NCI-H1417 treated with DMSO at 0.1 percent for 48 hours (cell line): ENCODE measurements at places on chromosomes 7 and 10.
A peak's percentile ranks its signal among the peaks of the same experiment; 100 is the strongest.

GRCh38 chr10:80509108-80509402 lies 28.6 kb upstream of the SH2D4B start:
- DNase-seq, result no peak

DNA sequence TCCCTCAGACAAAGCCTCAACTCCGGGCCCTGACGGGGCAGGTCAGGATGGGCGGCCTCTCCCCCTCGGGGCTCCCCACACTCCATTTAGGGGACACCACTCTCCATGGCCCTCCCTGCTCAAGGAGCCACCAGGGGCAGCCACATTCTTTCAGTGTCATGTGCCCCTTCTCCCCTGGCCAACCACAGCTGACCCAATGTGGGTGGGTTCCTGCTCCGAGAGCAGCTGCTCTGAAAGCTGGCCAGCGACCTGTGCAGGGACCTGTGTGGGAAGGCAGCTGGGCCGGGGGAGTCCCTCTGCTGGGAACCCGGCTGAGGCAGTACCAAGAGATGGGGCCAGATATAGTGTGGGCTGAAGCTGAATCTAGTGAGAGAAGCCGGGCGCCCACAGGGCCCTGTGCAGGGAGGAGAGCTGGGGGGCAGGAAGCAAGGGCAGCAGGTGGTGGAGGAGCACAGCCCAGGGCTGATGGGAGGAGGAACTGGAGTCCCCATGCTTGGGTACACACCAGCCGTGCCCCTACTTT lies 40.6 kb upstream of the NPFFR1 start:
- no peak for DNase-seq

DNA sequence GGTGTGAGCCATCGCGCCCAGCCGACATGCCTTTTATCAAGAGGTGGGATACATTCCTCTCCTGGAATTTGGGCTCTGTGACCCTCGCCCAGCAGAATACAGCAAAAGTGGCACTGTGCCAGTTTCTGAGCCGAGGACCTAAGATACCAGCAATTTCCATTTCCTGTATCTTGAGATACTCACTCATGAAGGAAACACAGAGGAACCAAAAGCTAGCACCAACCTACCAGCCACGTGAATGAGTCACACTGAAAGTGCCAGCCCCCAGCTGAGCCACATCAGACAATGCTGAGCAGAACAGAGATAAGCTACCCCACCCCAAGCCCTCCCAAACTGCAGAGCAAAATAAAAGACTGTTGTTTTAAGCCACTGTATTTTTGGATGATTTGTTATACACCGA lies 56.3 kb downstream of the CACUL1 start:
- no peak for DNase-seq

DNA sequence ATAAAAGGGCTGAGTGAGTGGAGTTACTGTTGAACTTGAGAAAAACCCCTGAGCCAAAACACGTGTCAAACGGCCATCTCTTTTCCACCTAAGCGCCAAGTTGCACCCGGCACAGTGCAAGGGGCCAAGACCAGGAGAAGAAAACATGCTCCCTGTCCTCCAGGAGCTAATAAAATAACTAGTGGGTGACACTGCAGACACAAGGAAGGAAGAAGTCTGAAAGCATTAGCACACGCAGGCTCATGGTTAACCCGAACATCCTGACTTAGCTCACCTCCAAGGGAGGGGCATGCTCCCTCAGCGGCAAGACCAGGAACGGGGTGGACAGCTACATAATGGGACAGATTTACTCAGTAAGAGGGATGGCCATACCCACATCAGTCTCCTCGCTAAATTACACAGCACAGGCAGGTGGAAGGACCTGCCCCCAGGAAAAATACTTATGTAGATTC lies 65.0 kb downstream of the PIP4K2A start:
- no peak for DNase-seq

- DNase-seq, result peak; percentile 94
Measured at GRCh38 chr7:79880312-79880711, 254.3 kb upstream of the GNAI1 start.

DNA sequence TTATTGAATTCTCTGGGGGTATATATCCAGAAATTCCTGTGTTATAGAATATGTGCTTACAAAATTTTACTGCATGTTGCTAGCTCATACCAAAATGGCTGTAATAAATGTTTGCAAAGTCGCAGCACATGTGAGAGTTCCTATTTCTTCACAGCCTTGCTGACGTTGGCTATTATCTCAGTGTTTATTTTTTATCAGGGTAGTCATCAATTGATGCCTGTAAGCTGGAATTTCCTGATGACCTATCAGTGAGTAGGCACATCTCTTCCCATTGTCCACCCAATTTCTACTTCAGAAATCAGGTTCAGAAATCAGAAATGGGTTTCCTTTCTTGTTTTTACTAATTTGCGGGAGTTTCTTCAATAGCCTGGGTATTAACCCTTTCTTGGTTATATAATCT lies 268.1 kb upstream of the FZD8 start:
- no peak for DNase-seq

DNA sequence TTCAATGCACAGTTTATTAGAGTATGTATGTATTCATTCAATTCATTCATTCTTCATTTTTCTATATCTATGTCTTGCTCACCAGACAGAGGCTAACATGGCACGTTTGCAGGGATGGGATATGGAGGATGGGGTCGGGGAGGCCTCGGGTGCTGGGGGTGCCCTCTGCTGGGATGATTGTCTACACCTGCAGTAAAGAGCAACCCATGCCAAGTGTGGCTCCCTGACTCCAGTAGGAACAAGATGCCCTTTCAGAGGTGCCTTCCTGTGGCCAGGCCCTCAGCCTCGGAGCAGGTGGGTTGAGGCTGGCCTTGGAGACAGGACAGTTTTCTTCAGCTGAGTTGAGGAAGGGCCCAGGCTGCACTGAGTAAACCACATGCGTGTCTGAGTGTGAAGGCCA lies 157.2 kb downstream of the SH2D4B start:
- DNase-seq, result no peak

DNA sequence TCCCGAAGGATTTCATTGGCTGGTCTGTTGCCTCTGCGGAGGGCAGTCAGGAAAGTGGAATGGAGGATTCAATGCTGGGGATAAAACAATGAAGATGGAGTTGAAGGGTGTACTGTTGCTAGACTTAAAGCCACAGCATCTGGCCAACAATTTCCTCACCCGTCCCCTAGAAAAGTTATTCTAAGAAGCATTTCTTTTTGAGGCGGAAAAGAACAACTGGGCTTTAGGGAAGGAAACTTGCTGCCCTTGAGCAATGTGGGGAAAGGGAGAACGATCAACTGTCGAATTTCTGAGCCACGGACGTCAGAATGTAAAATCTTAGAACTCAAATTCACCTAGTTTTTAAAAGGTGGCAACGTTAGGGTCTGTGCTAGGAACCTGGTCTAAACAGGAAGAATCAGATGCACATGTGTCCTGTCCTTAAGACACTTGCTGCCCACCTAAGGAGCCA lies 664 bp downstream of the FMC1 start:
- no peak for DNase-seq

DNA sequence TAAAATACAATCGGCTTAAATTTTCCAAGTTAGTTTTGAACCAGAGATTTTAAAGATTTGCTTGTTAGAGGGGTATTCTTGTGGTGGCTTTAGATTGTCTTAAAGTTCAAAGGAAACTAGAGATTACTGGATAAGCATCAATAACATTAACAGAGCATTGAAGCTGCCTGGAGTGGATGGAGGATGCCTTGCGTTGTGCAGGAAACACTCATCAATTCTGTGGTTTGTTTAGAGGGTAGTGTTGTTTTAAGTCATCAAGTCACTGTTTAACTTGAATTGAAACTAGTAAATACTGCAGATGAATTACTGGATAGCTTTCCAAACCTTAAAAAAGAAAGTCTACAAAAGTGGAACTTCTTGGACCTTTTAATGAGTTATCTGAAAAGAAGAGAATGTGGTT lies 218.6 kb downstream of the CELF2 start:
- no peak for DNase-seq

GRCh38 chr7:28984631-28985030 lies 26.5 kb upstream of the TRIL start:
- DNase-seq, result no peak

GRCh38 chr7:139627831-139628230 lies 104.3 kb downstream of the CLEC2L start:
- DNase-seq, result no peak

DNA sequence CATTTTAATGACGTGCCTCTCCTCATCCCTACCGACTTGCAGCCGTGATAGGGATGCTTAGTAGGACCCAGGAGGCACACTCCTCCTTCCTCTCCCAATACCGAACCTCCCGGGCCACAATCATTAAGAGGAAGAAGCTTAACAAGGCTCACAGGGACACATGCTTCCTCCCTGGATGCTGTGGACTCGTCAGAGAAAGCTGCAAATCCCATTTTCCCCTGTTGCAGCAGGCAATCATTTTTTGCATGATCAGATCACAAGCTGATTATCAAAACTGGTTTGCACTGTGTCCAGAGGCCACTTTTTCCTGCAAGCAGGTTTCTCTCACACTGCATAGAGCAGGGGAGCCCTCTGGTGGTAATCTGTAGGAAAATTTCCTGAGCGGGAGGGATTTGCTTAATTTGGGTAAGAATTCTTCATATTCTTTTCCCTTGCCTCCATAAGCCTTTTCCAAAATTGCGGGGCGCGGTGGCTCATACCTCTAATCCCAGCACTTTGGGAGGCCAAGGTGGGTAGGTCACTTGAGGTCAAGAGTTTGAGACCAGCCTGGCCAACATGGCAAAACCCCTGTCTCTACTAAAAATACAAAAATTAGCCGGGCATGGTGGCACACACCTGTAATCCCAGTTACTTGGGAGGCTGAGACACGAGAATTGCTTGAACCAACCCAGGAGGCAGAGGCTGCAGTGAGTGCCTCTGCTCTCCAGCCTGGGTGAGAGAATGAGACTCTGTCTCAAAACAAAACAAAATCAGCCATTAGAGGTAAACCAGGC lies 16.1 kb upstream of the LAMB4 start:
- DNase-seq, result no peak

- no peak for DNase-seq
Measured at GRCh38 chr7:149751043-149751775, 22.2 kb downstream of the ZNF467 start.

DNA sequence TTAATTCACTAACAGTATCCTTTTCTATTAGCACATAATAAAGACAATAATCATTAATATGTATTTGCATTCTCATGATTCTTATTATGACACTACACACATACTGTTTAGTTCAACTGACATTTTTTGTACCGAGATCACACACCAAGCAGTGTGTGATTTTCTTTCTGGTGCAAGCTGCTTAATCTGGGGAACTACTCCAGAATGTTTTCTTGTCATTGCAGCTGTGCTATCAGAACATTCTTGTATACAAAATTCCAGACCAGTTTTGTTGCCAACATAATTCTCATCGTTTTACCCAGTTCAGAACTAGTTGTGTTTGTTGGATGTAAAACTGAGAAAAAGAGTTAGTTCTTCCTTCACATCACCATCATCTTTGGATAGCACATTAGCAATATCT lies 37.4 kb downstream of the VKORC1L1 start:
- no peak for DNase-seq

GRCh38 chr7:4655311-4655710 lies 26.8 kb upstream of the FOXK1 start:
- no peak for DNase-seq

- DNase-seq, result no peak
Measured at GRCh38 chr10:87771871-87772500, 46.0 kb downstream of the ATAD1 start.

- no peak for DNase-seq
Measured at GRCh38 chr7:7304705-7305450, 122.5 kb downstream of the C1GALT1 start.

- DNase-seq, result no peak
Measured at GRCh38 chr7:131637859-131638258, 81.4 kb upstream of the PODXL start.

DNA sequence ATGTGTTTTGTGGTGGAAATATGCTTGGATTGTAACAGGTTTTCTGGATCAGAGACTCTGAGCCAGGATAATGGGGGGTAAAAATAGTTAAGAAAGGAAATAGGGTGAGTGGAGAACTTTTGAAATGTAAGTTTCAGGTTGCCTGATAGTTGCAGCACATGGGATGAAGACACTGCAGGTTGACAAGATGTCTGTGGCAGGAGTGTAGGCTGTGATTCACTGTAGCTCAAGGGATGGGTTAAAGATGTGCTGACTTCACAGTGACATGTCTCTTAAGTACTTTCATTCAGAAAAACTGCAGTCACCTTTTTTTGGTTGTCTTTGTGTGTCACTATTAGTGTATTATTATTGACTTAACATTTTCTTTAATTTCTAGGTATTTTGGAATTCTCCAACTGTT lies 63.5 kb upstream of the SLC39A12 start:
- DNase-seq, result no peak

GRCh38 chr10:43852149-43852548 lies 203.5 kb upstream of the ZNF32 start:
- DNase-seq, result no peak

DNA sequence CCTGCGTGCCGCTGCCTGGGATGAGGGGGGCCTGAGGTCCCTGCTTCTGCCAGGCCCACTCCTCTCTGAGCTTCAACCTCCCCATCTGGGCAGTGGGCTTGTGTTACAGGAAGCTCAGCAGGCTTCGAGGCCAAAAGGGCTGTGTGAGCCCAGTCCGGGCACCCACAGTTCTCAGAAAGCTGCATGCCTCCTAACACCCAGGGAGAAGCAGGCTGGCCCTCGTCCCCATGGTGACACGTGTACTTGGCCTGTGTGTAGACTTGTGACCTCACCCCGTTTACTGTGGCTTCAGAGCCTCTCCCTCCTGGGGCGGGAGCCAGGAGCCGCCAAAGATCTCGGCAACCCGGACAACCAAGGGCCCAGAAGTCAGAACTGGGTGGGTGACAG lies 2.2 kb upstream of the GRIFIN start:
- no peak for DNase-seq

- peak; percentile 15 for DNase-seq
Measured at GRCh38 chr7:22442187-22442881, 57.7 kb downstream of the STEAP1B start.
